CD4-positive, alpha-beta T cell treated with Interleukin-17A for 4 hours (primary cell): ENCODE measurements at places on chromosomes 13 and 19.

- DNase-seq, result peak; percentile 31
Observed at GRCh38 chr13:40518481-40518882, 148.0 kb downstream of the FOXO1 start.

- no peak for DNase-seq
Observed at GRCh38 chr19:33749016-33749415, 47.7 kb upstream of the KCTD15 start.

DNA sequence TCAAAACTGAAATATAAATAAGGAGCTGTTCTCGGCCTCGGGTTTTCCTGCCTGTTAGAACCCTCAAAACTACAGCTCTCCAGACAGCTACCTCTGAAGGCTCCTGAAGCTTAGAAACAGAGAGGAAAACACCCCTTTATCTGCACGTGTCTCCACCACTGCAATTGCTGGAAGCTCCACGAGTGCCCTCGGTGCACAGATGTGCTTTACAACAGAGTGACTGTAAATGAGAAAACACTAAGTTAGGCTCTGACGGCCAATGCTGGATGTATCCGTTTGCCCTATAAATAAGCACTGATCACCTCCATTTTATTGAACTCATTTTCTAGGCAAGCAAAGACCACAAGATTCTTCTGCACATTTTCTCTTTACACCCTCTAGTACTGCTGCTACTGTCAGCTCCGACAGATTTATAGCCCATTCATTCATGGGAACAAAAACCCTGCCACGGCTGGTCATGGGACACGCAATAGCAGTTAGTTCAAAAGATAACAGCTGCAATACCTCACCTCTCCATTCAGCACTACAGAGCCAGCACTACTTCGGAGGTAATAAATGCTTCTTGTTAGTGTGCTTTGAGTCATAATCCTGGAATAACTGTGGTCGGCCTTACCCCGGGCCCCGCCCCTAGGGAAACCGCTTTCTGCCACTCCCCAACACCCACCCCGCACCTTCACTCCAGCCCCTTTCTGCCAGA is 241.1 kb upstream of the ZNF507 start:
- no peak for DNase-seq

DNA sequence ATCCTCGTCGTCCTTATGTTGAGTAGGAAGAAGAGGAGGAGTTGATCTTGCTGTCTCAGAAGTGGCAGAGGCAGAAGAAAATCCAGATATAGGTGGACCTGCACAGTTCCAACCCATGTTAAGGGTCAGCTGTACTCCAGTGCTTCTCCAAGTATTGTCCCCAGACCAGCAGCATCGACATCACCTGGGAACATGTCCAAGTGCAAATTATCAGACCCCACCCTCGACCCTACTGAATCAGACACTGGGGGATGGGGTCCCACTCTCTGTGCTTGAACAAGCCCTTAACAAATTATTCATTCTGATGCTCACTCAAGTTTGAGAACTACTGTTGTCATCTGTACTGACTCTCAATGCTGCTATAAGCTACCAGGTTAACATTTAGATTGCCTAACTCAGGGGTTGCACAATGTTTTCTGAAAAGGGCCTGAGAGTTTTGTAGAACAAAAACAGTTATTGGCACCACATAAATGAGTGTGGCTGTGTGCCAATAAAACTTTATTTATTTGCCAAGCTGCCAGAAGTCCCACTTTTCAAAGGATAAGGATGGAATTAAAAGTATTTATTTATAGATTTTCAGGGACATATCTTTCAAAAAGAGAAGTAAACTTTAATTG is 226.7 kb upstream of the IPO5 start:
- no peak for DNase-seq

DNA sequence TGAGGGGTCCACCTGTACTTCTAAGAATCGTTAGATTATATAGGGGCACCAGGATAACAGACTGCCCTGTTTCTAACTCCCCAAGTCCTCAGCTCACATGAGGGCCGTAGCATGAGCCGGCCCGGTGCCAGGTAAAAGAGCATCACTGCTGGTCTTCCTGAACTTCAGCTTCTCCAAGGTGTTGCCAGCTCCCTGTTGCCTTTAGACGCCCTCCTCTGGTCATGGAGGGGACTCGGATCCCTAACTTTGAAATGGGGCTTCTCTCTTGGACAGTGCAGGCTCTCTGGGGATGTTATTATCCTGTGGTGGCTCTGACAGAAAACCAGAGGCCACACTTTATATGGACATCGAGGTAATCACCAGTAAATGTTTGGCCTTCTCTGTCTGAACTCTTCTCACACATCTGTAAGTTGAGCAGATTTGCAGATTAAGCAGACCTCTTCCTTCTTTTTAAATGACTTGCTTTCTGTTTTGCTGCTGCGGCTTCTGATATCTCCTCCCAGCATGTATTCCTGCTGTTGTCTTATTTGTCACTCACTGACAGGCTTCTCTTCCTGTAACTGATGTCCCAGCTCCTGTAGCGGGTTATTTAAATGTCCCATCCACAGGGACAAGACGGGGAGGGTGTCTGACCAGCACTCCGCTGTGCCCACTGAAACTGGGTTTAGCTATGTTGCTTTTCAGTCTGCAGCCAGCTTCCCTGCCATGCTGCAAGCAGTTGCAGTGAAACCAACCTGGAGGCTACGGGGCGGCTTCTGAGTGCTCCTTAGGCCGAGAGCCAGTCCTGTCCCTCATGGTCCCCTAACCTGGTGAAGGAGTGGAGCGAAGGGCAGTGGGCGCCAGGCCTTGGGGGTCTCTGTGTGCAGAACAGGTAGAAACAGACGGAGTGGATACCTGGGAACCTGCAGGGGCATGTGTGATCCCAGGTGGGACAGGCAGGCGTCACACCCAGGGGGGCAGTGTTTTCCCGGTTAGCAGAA is 39.2 kb downstream of the TSSK6 start:
- DNase-seq, result peak; percentile 30

GRCh38 chr13:72104656-72105180 is 237.7 kb upstream of the DACH1 start:
- DNase-seq, result no peak

DNA sequence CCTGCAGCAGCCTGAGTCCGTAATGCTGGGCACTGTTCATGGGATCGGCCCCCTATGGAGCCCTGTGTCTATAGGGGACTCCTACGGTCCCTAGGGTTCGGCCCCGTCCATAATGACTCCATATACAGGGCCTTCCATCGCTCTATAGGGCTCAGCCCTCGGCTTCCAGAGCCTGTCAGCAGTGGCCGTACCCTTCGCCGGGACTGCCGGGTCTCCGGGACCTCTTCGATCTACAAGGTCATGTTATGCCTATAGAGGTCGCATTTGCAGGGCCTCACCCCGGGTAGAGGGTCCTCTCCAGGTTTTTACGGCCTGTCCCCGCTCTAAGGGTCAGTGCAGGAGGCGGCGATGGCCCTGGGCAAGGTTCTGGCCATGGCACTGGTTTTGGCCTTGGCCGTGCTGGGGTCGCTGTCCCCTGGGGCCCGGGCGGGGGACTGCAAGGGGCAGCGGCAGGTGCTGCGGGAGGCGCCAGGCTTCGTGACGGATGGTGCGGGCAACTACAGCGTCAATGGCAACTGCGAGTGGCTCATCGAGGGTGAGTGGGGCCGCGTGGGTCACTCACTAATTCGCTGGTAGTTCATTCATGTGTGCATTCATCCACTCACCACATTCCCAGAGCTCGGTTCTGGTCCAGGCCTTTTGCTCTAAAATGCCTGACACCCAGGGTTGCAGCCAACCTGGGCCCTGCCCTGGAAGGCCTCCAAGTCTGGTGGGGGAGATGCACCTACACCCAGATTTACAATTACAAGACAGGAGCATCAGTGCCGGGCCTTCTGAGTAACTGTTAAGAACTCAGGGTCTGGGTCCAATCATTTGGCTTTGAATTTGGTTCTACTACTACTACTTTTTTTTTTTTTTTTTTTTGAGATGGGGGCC is 699 bp downstream of the MEGF8 start:
- peak; percentile 37 for DNase-seq

DNA sequence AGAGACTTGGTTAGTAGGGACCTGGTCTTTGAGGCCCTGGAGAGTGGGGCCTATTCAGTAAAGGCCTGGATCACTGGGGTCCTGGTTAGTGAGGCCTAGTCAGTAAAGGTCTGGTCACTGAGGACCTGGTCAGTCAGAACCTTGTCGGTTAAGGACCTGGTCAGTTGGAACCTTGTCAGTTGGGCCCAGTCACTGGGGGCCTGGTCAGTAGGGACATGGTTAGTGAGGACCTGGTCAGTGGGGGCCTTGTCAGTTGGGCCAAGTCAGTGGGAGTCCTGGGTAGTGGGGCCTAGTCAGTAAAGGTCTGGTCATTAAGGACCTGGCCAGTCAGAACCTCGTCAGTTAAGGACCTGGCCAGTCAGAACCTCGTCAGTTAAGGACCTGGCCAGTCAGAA is 43.2 kb upstream of the TPM4 start:
- DNase-seq, result no peak

GRCh38 chr13:77911751-77912150 is 6.9 kb downstream of the EDNRB start:
- no peak for DNase-seq

DNA sequence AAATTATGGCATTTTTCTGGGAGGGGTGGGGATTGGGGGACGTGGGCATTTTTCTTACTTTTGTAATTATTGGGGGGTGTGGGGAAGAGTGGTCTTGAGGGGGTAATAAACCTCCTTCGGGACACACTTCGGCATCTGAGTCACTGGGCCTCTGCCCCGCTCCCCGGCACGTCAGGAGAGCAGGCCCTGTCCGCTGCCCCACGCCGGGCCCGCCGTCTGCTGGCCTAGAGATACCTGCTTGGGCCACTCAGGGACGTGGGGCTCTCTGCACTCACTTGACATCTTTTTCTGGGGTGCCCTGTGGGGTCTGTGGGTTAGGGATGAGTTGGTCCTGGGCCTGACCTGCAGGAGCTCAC is 3.5 kb upstream of the FTL start:
- no peak for DNase-seq

DNA sequence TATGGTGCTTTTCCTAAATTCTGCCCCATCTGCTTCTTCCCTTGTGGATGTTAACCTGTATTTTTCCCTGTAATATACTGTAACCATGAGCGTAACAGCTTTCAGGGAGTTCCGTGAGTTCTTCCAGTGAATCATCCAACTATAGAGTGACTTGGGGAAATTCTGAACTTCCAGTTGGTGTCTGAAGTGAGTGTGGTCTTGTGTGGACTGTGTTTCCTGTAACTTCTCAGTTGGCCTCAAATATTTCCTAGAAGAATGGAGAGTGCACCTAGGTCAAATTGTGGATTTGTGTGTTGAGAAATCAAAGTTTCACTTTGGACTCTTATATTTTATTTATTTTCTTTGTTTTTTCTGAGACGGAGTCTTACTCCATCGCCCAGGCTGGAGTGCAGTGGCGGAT is 11.0 kb upstream of the ZNF766 start:
- DNase-seq, result no peak

DNA sequence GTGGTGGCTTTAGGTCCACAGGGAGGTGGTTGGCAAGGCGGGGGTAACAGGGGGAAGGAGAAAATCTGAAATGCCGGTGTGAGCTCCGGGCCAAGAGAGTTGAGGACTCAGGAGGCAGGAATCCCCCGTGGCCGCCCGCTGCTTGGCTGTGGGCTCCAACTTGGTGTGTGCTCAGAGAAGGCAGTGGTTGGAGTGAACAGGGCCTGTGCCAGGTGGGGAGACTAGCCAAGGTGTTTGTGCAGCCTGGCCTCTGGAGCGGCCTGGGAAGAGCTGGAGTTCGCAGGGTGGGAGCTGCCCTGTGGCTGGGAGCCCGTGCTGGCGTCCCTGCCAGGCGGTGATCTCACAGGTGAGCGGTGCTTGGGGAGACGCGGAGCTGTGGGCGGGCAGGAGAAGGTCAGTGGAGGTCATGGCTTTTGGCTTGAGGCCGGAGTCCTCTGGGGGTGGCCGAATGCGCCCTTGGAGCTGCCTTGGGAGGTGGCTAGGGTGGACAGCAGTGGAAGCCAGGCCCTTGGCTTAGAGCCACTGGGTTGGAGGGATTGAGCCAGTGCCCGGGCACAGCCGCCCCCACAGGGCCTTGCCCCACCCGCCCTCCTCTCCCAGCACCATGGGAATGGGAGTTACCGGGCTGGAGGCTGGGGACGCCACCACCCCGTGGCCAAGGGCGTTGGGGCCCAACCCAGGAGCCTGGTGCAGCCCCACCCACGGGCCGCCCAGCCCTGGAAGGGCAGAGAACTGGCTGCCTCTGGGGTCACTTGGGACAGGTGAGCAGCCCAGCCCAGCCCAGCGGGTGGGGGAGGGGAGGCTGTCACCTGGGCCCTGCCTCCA is 7.1 kb upstream of the CIRBP start:
- DNase-seq, result peak; percentile 28

DNA sequence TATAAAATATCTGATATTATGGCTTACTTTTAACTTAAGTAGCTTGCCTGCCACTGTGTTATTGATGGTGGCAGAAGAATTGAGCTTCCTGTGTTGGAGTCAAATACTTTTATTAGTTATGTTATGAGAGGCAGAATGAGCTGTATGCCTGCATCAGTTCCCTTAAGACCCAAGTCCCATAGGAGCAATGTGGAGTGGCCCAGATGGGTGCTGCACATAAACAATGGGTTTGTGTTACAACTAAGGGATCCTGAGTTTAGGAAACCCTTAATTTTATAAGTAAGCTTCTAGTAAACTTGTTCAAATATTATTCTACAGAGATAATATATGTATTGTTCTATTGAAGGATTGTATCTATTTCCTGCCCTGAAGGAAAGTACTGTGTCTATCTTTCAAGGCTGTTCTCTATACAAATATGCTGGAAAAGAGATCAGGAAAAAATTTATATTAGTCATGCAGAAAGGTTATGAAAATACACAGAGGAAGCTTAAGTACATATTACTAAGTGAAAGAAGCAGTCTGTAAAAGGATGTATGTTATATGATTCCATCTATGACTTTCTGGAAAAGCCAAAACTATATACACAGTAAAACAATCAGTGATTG is 2018.0 kb upstream of the PCDH20 start:
- DNase-seq, result no peak

GRCh38 chr19:4164262-4164661 is 10.8 kb downstream of the CREB3L3 start:
- no peak for DNase-seq

- no peak for DNase-seq
Observed at GRCh38 chr13:53189162-53189561, 160.5 kb downstream of the OLFM4 start.

DNA sequence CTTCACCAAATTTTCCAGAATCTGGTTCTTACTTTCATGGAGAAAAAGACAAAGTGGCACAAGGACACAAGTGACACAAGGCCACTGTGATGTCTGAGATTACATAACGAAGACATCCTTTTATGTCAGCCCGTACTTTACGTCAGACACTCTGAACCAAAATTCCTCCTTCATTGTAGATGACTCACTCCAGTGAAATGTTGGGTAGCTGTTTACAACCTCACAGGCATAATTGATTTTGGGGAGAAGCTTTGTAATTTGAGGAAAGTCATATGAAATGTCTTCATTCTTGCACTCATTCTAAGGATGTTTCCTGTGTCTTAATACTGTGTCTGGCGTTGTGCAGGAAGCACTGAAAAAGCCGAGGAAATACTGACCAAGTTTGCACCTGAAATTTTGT is 20.0 kb upstream of the LGALS14 start:
- DNase-seq, result no peak

- DNase-seq, result peak; percentile 25
Observed at GRCh38 chr19:3479834-3480215, 500 bp downstream of the SMIM24 start.

DNA sequence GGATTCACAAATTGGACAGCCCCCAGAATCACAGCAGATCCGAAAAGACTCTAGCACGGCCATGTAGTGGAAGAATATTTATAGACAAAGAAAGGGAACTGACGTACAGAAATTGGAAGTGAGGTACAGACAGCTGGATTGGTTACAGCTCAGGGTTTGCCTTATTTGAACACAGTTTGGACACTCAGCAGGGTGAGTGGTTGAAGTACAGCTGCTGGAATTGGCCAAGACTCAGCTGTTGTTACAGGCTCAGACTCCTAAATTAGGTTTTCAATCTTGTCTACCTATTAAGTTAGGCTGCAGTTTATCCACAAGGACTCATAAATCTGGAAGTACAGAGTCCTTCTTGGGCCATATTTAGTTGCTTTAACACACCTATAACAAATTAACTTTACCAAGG is 5.8 kb upstream of the CFAP97D2 start:
- no peak for DNase-seq
